ENCODE measurements at places on chromosomes 1 and 21.

DNA sequence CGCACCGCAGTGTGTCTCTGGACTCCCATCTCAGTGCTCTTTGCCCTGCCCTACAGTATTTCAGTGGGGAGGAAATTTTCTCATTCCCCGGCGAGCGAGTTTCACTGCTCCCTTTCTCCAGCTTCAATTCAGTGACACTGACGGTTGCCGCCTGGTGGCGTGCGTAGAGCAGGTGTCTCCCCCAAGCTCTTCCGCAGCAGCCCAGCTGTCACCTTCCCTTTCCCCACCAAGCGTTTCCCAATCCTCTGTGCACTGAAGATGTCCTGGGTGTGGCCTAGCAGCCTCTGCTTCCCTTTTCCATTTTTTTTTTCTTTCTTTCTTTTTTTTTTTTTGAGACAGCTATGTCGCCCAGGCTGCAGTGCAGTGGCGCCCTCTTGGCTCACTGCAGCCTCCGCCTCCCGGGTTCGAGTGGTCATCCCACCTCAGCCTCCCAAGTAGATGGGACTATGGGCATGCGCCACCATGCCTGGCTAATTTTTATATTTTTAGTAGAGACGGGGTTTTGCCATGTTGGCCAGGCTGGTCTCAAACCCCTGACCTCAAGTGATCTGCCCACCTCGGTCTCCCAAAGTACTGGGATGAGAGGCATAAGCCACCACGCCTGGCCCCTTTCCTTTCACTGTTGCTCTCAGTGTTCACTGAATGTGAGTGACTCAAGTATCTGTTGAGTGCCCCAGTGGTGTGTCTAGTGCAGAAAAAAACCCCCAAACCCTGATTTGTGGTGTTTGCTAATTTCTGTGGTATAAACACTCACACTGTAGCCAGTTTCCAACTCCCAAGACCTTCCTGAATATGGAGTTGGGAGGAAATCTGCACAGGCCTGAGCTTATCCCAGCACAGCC lies 30.1 kb downstream of the TNFRSF1B start:
- no peak for DNase-seq

GRCh38 chr1:112262316-112262715 lies 133.7 kb upstream of the CTTNBP2NL start:
- no peak for DNase-seq

GRCh38 chr1:20720631-20721091 lies 2.9 kb upstream of the KIF17 start:
- no peak for DNase-seq

DNA sequence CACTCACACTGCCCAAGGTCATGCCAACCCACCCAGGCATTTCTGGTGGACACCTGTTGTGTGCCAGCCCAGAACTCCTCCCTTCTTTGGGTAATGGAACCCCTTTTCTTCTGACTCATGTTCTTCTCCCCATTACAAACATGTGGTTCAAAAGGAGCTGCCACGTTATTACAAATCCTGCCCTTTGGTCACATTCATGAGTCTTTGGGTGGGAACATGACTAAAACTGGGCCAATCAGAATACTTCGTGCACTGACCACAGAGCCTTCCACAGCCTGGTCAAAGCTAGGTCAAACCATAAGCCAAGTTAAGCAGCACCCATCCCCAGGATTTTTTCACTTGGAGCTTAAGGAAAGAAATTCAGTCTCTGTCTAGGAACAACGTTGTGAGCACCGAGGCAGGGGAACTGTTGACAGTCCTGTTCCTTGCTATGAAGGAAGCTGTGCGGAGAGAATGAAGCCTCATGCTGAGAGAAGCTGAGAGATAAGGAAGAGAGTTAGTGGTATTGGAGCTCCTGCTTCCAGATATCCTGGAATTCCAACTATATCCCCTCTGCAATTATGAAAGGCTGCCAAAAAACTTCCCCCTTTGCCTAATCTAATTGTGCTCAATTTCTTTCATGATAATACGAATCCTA lies 46.8 kb upstream of the DIPK1A start:
- no peak for DNase-seq

GRCh38 chr1:21318714-21319159 lies 28.5 kb upstream of the ECE1 start:
- peak; percentile 51 for DNase-seq

- DNase-seq: no peak
Observed at GRCh38 chr1:25831569-25832196, 11.9 kb downstream of the MTFR1L start.

DNA sequence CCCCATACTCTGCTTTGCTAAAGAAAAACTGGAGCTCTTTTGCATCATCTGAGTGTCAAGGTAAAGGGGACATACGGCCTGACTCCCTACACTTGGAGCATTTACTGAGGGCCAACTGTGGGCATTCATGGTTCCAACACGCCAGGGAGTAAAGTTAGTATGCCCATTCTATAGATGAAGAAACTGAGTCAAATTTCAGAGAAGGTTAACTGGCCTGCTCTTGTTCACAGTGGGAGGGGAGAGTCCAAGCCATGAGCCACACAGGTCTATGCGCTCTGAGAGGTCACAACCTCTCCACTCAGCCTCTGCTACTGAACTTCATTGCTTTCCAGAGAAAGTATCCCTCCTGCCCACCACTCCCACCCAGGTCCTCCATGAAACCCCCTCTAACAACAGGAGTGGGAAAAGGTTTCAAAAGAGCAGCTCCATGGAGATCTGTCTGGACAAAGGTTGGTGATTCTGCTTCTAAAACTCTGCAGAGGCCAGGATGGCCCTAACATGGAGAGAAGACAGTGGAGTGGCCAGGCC lies 6.8 kb upstream of the KCNN3 start:
- no peak for DNase-seq

GRCh38 chr1:183173828-183174227 lies 12.2 kb upstream of the LAMC2 start:
- no peak for DNase-seq

DNA sequence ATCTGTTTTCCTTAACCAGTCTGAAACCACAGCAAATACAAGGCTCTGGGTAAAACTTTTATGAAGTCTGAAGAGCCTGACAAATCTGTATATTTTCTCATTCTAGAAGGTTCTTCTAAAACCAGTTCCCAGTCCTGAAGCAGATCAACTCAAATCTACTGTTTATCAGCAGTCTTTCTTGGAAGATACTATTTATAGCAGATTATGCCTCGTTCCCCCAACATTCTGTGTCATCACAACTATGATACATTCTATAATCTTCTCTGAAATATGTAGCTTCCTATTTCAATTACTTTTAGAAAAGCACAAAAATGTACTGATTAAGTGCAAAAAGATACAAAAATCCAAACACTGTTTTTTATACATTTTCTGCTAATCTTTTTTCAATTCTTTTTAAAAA lies 67.5 kb downstream of the NIBAN1 start:
- no peak for DNase-seq

- DNase-seq: no peak
Observed at GRCh38 chr1:37481289-37482003, 7.1 kb downstream of the ZC3H12A start.

GRCh38 chr21:46144464-46145070 lies 10.8 kb downstream of the FTCD start:
- DNase-seq: no peak

DNA sequence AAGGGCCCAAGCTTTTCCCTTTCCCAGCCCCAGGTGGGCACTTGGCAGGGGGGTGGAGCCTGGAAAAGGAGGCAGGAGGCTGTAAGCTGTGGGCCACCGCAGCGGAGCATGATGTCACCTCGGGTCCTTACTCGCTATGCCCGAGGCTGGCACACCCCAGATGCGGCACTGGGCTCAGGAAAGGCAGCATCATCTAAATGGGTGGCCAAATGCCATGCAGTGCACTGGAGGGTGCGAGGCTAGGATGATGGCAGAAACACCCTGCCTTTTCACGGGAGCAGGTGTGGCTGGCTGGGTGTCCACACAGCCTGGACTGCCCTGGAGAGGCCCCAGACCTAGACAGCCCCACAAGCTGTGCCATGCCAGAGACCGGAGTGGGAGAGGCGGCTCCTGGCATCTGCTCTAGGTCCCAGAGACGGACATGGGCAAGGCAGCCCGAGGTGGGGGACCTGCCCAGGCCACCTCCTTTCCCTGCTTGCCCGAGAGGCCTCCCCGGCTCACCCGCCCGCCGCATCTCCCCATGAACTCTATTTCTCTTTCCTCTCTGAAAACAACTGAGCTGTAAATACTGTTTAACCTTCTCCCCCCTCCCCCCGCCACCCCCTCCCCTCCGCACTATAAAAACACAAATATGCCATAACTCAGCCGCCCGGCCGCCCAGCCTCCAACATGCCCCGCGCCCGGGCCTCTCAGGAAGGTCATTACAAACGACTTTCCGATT lies 124.7 kb downstream of the CASZ1 start:
- no peak for DNase-seq

GRCh38 chr1:243819438-243819839 lies 30.6 kb downstream of the AKT3 start:
- no peak for DNase-seq

- DNase-seq: peak; percentile 44
Observed at GRCh38 chr1:181179987-181180365, 91.5 kb downstream of the IER5 start.

GRCh38 chr1:180533266-180533987 lies 25.3 kb upstream of the OVAAL start:
- DNase-seq: peak; percentile 12

GRCh38 chr1:193472838-193473398 lies 286.5 kb upstream of the B3GALT2 start:
- no peak for DNase-seq

DNA sequence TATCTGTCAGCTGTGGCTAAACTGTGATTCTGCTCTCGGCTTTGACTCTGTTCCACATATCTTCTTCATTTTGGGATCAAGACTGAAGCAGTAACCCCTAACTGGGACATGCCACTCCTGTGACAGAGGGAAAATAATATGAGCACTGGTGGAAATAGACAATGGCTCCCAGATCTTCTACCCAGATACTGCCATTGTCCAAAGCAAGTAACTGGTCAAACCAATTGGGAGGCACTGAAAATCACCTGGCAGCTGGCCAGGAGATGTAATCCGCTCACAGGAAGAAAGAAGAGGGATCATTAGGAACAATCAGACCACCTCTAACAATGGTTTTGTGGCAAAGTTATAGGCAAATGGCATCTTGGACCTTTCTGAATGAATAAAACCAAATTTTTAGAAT lies 10.7 kb downstream of the SNX7 start:
- no peak for DNase-seq

- DNase-seq: no peak
Observed at GRCh38 chr21:38438462-38438893, 59.8 kb downstream of the ERG start.

- DNase-seq: no peak
Observed at GRCh38 chr1:14507262-14507661, 91.2 kb upstream of the KAZN start.

GRCh38 chr1:221078260-221078965 lies 199.2 kb downstream of the HLX start:
- DNase-seq: no peak

- DNase-seq: no peak
Observed at GRCh38 chr1:97989094-97989680, 68.4 kb upstream of the DPYD start.

- DNase-seq: no peak
Observed at GRCh38 chr1:41734201-41734970, 184.3 kb downstream of the HIVEP3 start.

DNA sequence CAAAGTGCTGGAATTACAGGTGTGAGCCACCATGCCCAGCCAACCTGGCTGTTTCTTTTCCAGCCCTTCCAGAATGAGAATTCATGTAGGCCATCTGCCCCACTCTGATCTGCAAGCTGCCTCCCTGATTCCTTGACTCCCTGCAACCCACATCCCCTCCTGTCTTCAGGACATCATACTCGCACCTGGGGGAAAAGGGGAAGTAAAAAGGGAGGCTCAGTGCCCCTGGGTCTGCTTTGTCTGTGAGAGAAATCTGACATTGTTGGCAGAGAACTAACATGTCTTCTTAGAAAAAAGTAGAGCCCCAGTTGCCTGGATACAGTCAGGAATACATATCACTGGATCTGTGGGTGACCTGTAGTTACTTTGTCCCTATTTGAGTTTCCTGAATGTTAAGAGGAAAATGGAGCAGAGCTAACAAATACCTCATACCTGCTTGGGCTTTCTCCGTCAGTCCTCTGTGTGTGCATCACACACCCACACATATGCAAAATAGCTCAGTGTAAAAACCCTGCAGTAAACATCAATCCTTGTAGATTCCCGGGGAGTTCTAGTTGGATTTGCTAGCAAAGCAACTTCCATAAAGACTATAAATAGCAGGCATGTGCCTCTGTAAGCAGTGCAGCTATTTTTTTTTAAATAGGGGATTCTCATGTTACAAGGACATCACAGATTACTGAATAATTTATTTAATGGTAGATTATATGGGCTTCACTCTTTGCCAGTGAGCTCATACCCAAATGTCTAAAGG lies 62.9 kb downstream of the TEX35 start:
- DNase-seq: no peak

DNA sequence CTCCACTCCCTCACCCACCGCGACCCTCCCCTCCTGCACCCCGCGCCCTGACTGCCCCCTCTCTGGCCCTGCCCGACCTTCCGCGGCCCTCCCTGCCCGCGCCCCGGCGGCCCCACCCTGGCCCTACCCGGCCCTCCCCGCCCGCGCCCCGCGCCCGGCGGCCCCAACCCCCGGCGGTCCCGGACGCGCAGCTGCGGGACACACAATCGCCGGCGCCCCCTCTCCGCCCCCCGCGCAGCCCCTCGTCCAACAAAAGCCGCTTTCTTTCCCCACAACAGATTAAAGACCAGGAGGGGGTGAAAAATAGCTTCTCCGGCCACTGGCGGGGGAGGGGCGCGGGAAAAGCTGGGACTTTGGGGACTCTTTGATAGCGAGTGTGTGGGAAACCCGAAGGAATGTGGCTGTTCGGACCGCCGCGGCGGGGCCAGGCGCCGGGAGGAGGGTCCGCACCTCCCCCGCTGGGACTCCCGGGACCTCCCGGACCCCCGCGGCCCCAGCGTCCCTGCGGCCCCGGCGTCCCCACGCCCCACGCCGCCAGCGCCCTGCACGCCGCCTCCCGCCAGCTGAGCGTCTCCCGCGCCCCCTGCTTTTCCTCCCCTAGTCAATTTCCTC lies 8.8 kb upstream of the ID3 start:
- peak; percentile 43 for DNase-seq

- DNase-seq: no peak
Observed at GRCh38 chr21:46180079-46180722, 4.1 kb downstream of the SPATC1L start.

GRCh38 chr1:12631571-12631970 lies 12.3 kb upstream of the AADACL4 start:
- DNase-seq: no peak

Data from hypothalamus (tissue), 51 donors.